Central memory CD8-positive, alpha-beta T cell (primary cell): ENCODE measurements at places on chromosomes 5 and 9.

GRCh38 chr5:127429928-127430327 lies 87.5 kb upstream of the PRRC1 start:
- no peak for DNase-seq

GRCh38 chr9:113817171-113817570 lies 58.9 kb upstream of the ZNF618 start:
- DNase-seq: no peak

- DNase-seq: no peak
These were observed 847.0 kb downstream of the TLE1 start for GRCh38 chr9:80842389-80842788.

GRCh38 chr5:111379391-111379816 lies 132.9 kb downstream of the STARD4 start:
- DNase-seq: no peak

DNA sequence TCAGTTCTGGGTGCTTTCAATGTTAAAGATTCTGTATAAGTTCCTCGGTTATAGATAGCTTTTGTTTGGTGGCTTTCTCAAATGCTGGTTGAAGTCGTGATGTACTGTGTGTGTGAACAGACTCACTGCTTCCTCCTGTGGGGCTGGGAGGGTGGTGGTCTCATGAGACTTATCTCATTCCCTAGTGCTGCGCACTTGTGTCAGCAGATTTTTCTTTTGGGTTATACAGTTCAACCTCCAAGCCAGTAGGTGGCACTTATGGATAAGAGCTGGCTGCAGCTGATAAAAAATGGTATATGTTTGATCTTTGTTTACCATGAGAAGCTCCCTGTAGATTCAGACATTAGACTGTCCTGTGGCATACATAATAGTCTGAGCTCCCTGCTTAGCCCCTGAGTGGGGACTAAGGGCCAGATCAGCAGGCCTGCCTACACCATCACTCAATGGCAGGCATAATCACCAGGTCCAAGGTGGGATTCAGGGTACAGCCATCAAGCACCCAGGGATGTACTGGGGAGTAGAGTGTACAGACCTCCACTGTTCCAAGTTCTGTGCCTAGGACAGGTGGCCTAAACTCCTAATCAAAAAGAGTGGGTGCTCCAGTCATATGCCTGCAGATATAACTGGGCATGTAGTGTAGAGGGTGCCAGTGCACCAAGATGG lies 174.2 kb downstream of the OXCT1 start:
- no peak for DNase-seq

DNA sequence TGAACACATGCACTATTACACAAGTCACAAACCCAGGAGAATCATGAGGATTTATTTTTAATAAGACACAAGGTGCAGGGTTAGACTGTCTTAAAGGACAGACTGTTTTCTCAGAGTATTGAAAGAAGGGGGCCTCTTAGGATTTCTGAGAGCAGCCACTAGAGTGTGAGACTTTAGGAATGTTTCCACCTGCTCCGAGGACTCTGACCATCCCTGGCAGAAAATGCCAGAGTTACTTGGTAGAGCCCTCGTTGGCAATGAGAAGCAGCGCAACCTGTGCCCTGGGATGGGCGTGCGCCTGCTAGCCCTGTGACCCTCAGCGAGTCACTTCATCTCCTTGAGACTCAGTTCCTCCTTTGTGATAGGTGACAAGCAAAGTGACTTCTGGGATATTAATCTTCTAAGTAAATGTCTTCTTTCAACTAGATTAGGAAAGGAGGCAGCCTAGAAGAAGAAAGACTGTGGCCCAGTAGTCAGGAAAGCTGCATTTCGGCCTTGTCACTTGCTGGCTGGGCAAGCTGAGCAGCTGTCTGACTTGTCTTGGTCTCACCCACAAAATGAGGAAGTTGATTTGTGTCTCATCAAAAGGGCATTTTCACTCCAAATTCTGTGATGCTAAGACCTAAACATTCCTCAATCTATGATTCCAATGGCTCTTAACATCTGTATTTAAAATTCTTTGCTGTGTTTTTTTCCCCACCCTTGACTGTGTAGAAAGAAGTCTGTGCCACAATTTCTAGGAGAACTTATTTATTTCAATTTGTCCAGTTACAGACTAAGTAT lies 60.5 kb downstream of the PTCD2 start:
- DNase-seq: no peak

DNA sequence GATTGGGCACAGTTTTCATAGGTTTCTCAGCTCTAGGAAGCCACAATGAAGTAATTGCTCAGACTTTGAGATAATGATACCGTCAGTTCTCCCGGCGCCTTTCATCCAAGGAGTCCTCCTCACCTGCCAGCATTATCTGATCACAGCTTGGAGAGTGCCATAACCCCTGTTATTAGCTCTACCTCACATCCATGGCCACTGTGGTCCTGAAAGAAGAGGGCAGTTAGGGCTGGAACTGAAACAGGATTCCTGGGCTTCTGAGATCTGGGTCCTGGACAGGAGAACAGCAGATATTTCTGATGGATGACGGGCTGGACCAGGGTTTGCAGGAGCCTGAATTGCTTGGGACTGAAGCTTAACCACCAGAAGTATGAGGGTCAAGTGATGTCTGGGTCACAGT lies 13.5 kb downstream of the RGS3 start:
- DNase-seq: no peak

DNA sequence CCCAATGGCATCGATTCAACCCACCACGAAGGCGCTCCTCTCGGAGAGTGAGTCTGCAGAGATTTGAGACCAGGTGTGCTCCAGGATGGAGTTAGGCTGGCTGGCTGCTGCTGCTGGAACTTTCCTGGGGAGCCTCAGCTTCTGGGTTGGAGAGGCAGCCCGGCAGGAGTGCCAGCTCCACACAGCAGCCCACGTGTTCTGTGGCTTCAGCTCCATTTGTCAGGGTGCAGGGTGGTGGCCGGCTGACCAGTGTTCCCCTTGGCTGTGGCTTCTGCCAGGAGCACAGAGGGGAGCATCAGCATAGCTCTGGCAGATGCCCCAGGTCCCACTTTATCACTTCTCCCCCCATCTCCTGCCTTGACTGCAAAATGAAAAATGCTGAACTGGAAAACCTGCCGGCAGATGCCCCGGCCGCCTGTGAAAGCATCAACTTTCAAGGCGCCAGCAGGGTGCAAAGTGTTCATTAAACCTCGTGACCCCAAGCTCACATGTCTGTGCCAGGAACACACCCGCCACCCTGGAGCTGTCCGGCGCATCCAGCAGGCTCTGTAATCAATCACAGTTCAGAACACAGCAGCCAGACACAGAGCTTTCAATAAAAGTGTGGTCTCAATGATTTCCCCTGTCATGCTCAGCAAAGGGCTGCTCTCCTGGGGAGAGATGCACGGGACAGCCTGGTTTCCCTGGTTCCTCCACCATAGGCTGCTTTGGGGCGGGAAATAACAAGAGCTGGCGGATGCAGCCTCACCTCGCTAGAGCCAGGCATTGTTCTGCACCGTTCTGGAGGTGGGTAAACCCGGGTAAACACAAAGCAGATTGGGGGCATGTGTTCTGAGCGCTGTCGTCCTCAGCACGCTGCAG lies 53.2 kb downstream of the TRIP13 start:
- DNase-seq: no peak

DNA sequence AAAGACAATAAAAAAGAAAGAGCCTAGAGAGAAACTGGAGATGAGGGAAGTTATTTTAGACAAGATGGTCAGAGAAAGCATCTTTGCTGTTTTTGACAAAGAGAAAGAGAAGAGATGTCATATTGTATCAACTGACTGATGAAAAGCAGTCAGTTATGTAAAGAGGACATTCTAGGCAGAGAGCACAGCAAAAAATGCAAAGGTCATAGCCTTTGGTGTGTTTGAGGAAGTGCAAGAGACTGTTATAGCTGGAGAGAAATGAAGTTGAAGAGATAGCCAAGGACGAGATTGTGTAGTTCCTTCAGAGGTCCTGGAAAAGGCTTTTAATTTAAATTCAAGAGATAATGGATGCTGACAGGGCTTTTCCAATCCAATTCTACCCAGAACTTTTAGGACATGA lies 342.4 kb downstream of the RASEF start:
- no peak for DNase-seq

- DNase-seq: no peak
These were observed 78.1 kb upstream of the MAMDC2 start for GRCh38 chr9:69965416-69966145.

DNA sequence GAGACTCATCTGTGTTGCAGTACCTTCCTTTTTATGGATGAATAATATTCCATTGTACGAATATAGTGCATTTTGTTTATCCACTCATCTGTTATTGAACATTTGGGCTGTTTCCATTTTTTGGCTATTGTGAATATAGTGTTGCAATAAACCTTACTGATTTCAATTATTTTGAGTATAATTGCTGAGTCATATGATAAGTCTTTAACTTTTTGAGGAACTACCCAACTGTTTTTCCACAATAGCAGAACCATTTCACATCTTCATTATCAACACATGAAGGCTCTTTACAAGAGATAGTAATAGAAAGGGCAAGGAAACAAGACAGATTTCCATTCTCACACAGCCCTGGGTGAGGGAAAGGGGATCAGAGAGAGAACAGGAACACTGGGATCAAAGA lies 329.2 kb downstream of the RAB3C start:
- no peak for DNase-seq

GRCh38 chr5:138927979-138928378 lies 52.8 kb upstream of the LRRTM2 start:
- no peak for DNase-seq

DNA sequence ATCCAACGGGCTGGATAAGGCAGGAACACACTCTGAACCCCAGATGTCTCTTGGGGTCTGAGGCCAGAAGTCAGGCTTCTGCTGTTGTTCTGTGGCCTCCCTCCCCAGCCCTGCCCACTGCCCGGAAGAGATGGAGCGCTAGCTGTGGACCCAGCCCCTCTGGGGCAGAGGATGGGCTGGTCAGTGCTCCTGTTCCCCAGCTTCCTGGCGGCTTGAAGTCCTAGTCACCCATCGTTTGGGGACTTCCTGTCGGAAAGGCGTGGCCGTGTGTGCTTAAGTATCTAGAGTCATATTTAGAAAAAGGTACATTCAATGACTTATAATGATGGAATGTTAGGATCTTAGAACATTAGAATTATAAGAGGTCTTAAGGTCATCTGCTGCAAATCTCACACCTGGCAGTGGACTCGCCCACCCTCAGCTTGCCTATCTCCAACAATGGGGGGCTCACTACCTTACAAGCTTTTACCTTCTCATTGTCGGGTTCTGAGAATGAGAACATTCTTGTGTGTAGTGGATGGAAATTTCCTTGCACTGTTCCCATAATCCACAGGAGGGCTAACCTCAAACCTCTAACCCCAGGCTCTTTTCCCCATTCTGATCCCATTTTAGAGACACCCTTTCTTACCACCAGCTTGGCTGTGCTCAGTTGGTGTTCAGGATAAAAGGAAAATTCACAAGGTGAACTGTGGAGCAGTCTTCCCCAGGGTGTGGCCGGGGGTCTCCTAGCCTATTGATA lies 13.4 kb upstream of the AIF1L start:
- DNase-seq: no peak

- DNase-seq: no peak
These were observed 8.0 kb downstream of the RGS3 start for GRCh38 chr9:113471566-113471965.

DNA sequence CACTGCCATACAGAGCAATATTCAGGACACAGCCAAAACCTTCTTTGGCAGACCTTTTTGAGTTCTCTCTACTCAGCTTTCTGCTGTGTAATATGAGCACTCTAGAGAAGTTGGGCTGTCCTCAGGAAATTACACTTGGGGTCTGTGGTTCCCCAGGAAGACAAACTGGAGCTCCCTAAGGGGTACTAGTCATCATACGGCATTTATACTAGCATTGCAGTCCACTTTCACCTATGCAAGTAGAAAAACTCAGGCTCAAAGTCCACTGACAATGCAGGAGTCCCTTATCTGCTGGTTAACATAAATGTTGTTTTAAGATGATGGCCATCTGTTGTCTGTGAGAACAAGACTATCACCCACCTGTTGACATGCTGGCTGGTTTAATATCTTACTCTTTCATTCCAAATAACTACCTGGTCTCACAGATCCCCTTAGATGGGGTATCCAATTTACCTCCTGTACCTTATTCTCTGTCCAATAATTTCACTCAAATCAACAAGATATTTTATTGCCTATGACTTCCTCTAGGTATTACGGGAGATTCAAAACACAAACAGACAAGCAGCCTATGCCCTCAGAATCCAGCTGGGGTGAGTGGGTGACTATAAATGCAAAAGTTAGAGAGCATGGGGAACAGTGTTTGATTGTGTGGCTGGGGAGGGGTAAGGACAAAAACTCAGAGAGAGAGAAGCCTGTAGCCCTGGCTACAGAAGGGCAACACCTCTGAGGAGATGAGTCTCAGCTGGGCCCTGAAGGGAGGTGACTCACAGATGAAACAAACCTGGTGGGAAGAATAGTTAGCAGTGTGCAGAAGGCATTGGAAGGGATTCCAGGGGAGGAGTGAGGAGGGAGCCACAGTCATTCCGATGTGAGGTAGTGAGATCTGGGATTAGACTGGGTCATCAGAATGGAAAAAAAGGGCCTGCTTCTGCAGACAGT lies 10.2 kb downstream of the DOCK8 start:
- no peak for DNase-seq

- no peak for DNase-seq
These were observed 1.5 kb downstream of the CATSPER3 start for GRCh38 chr5:134969166-134969565.

DNA sequence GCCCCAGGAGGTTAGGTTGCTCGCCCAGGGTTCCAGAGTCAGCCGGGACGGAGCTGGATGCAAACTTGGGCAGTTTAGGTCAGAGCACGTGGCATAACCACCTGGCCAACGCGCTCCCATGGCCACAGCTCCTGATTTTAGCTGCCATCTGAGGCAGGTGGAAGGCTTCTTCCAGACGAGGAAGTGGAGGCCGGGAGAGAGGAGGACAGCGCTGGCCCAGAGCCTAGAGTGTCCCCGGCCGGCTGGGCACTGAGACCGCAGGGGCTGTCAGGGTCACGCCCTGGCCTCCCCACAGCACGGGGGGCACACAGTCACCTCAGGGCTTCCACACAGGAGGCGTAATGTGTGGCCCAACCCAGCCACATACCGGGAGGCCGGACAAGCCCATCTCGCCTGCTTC lies 16.1 kb upstream of the PHYKPL start:
- DNase-seq: no peak

DNA sequence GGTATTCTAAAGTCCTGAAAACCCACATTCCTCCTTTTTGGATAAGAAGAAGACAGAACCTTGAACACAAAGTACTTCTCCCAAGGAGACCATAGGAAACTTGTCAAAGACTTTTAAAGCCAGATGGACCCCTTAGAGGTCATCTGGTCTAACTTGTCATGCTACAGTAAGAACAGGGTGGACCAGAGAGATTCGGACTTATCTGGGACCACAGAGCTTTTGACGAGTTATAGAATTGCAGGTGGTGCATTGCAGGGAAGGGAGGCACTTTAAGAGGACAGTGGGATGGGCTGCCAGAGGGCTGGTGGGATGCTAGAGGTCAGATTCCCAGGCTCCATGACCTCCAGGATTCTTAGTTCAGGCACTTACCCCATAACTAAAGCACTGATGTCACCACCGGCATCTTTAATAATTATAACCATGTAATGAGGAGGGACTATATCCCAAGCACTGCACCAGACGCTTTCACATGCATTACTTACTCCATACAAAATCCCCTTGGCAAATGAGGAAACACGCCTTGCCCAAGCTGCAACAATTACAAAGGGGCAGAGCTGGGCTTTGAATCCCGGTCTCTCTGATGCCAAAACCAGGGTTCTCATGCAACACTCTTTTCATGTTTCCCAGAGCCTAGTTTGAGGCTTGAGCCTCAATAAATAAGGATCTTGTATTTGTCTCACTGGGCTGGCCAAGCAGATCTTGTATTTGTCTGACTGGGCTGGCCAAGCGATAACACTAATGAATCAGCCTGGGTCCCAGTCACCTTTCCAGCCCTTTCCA lies 12.8 kb upstream of the GPX3 start:
- DNase-seq: no peak
